ENCODE measurements at places on chromosomes 11 and 22. TPM values are rescaled to one million over a fixed set of nuclear protein-coding genes. Genes with fewer than 3 reads are reported as not detected.

Gene INS
- not detected for total RNA-seq

Gene APOL4
- total RNA-seq, result 1.2 TPM

Gene PIK3C2A
- 69.6 TPM for total RNA-seq

Gene PATE2
- total RNA-seq, result 1.4 TPM

Gene SYT12
- 42.4 TPM for total RNA-seq

Gene SPINDOC
- 29.2 TPM for total RNA-seq

Gene FGF4
- not detected for total RNA-seq

Gene ACTN3
- total RNA-seq, result not detected

Gene TMPRSS5
- 14.2 TPM for total RNA-seq

Gene MMP11
- total RNA-seq, result 2.2 TPM

Gene LIF
- not detected for total RNA-seq

Gene FAM227A
- 10.5 TPM for total RNA-seq

Gene HARBI1
- total RNA-seq, result 29.2 TPM

Gene HSPB2
- total RNA-seq, result 5.1 TPM

Gene RFPL2
- total RNA-seq, result 9.2 TPM

Gene RFPL3
- total RNA-seq, result 0.50 TPM

Gene CTTN
- total RNA-seq, result 309 TPM

Gene KCNQ1
- 0.94 TPM for total RNA-seq

Measured in dorsolateral prefrontal cortex (tissue), 122 donors.